ENCODE measurements at places on chromosomes 7 and 10.

- no peak for DNase-seq
Measured at GRCh38 chr10:12755075-12755474, 246.4 kb downstream of the CCDC3 start.

DNA sequence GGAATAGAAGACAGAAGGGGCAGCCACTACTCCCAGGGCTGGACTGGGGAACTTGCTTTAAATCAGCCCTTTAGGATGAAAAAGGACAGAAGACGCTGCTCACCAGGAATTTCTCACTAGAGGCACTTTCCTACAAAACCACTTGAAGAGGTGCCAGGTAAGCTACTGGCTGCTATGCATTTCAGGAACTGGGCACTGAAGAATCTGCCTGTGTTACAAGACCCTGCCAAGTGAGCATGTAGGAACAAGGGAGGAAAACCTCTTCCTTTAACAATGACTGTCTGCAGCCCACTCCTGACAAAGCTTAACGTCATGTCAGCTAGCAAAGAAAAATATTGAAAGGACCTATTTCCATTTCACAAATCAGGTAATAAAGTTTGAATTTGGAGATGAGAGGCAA, 5.8 kb upstream of the AGMO start:
- no peak for DNase-seq

GRCh38 chr10:101063548-101064414, 2.0 kb downstream of the KAZALD1 start:
- no peak for DNase-seq

DNA sequence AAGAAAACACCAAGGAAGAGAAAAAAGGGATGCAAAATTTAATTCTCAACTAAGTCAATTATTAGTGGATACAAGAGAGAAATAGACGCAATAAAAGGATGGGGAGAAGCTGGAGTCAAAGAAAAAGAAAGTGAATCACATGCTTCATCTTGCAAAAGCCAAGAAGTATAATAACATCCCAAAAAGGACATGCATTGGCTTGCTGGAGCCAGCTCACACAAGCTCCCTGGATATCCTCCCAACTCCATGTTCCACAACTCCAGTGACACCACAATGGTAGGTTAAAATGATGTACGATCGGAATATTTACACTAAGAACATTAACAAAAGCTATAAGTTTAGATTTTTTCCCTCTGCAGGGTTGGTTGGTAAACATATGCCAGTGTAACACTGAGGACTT, 72.4 kb downstream of the MACC1 start:
- no peak for DNase-seq

GRCh38 chr10:12412666-12413368, 63.5 kb downstream of the CAMK1D start:
- DNase-seq: no peak

DNA sequence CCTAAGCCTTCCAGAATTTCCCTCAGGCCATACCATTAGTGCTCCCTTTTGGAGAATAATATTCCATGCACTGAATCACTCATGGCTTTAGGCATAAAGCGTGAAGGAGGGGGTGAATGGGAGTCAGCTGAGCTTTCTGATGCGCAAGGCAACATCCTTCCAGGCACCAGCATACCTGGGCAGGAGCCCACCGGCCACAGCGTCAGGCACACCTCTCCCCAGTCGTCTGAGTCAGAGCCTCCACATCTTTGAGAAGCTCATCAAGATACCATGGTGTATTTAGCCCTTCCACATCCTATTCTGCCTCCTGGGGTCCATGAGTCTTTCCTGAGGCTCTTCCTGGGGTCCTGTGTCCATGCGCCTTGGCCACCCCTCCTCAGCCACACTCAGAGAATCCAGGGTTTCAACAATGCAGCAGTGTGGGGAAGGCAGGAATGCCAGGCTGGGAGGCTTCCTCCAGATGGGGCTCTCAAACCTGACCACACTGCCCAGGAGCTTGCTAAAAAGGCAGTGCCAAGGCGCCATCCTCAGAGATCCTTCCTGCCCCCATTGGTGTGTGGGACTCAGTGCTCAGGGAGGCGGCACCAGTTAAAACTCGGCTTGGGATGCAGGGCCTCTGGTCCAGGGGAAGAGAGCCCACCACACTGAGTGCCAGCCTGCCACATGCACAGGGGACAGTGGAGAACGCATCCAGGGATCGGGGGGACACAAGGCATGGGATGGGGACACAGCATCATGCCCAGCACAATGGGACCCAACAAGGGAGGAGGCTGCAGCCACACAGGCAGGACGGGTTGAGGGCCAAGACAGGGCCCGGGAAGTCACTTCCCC, 31.6 kb downstream of the RASGEF1A start:
- no peak for DNase-seq

- peak; percentile 67 for DNase-seq
Measured at GRCh38 chr10:130127364-130128061, 8.7 kb upstream of the GLRX3 start.

GRCh38 chr7:49513911-49514310, 259.5 kb upstream of the VWC2 start:
- peak; percentile 70 for DNase-seq

Measured in NCI-H1436 (cell line).